ENCODE measurements at places on chromosomes 6 and 20. TPM values are rescaled to one million over a fixed set of nuclear protein-coding genes. Genes with fewer than 3 reads are reported as not detected.

ZC2HC1B gene
- not detected for total RNA-seq

PABPC1L gene
- total RNA-seq = 5.5 TPM

CST7 gene
- total RNA-seq = not detected

MYB gene
- 0.14 TPM for total RNA-seq

IL20RA gene
- total RNA-seq = 0.55 TPM

OR2H1 gene
- 0.14 TPM for total RNA-seq

IMPG1 gene
- total RNA-seq = not detected

ULBP2 gene
- 2.6 TPM for total RNA-seq

SLC13A3 gene
- 2.7 TPM for total RNA-seq

MEI4 gene
- not detected for total RNA-seq

LPA gene
- total RNA-seq = not detected

PRSS35 gene
- 9.7 TPM for total RNA-seq

RSPO4 gene
- total RNA-seq = not detected

Data from smooth muscle cell of bladder (primary cell).